Spinal cord (tissue), 10 donors: ENCODE measurements at places on chromosomes 6 and 20.
A peak's percentile ranks its signal among the peaks of the same experiment; 100 is the strongest.

DNA sequence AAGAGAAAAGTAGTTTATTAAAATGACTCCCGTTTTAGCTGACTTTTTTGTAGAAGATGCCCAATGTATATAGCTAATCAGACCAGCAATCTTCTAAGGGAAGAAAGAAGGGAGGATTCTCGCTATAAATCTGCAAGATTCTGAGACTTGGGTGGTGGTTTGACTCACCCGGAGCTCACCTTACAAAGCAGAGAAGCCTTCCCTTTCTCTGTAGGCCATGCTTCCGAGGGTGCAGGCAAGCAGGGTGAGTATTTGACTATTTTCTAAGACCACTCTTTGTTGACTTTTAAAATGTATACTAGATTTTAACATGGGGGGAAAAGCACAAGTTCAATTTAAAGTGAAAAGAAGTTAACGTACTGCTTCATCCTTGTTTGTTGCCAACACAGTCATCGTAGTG lies 2.7 kb downstream of the OLIG3 start:
- no peak for DNase-seq
- H3K27ac ChIP-seq, result no peak overlapping the region
- peaks cover 99% of the 10 kb centered on the region for H3K27me3 ChIP-seq
- H3K4me3 ChIP-seq, result no peak overlapping the region
- H3K36me3 ChIP-seq, result no peaks in the 10 kb centered on the region

DNA sequence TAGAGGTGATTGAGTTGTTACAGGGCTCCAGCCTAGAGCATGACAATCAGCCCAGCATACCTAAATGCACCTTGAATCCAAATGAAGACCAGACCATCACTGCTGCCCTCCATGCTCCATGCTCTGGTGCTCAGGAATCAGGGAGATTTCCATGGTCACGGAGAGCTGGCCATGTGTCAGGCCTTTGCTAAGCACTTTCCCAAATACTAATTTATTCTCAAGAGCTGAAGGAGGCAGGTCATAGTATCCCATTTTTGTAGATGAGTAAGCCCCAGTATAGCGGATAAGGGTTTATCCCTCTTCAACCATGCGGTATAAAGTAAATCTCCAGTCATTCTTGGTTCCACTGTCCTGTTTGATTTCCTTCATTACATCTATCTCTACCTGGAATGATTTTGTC lies 240.8 kb downstream of the TFAP2A start:
- no peak overlapping the region for H3K27ac ChIP-seq
- H3K4me1 ChIP-seq, result no peaks in the 10 kb centered on the region
- no peaks in the 10 kb centered on the region for H3K36me3 ChIP-seq
- no peak overlapping the region for H3K4me3 ChIP-seq
- no peaks in the 10 kb centered on the region for H3K27me3 ChIP-seq

DNA sequence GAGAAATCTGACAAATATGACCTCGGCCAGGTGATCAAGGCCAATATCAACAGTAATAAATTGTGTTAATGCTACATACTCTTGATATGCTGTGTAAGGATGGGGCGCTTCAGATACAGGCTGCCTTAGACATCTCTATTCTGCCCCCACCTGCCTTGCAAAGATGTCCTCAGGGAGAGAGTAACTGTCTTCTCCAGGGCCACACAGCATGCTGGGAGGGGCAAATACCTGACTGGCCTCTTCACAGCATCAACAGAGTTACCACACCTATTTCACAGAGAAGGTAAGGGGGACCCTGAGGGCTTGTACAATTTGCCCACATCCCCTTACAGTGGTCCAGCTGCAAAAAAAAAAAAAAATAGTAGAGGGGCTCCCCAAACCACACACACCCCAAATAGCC lies 17.2 kb upstream of the KIAA1755 start:
- peaks cover 16% of the 10 kb centered on the region for H3K4me1 ChIP-seq
- no peaks in the 10 kb centered on the region for H3K36me3 ChIP-seq
- peak overlapping the region; percentile 55 for H3K27ac ChIP-seq
- H3K27me3 ChIP-seq, result no peaks in the 10 kb centered on the region
- no peak for DNase-seq

- DNase-seq, result no peak
- H3K27me3 ChIP-seq, result peaks cover 35% of the 10 kb centered on the region
- no peak overlapping the region for H3K4me3 ChIP-seq
- no peaks in the 10 kb centered on the region for H3K36me3 ChIP-seq
Observed at GRCh38 chr6:31305703-31306219, 33.9 kb upstream of the HLA-C start.

GRCh38 chr20:62977613-62978560 lies 25.4 kb downstream of the SLC17A9 start:
- peaks cover 72% of the 10 kb centered on the region for H3K27me3 ChIP-seq
- no peaks in the 10 kb centered on the region for H3K36me3 ChIP-seq
- H3K27ac ChIP-seq, result no peak overlapping the region
- DNase-seq, result no peak

DNA sequence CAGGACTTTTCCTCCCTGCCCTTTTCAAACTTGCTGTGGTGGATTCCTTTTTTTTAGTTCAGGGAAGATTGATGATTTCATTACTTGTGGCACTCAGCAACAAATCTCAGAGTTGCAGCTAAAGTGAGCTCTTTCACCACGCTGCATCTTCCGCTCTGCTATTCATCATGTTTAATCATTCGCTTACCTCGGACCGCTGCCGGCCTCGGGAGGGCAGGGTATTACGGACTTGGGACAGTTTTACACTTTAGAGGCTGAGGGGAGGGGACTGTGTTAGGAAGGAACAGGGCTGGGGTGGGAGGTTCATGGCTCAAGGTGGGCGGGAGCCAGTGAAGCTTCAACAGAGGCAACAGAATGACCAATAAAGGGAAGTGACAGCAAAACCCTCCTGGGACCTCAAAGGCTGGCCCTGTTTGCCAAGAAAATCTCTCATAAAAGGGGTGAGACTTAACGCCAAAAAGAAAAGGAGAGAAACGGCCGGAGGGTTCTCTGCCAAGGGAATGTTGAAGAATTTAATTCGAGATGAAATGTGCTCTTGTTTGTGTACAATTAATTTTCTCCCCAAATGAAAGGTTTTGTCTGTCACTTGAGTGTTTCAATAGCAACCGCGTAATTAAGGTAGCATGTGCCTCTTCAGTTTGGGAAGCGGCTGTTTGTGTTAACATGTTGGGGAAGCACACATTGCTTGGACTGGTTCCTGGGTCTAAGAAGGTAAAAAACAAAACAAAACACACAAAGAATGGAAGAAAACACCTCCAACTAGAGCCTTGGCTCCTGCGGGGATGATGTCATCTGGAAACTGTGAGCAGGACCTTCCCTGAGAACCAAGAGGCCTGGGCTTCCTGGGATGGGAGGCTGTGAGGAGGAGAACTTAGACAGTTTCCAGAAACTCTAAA lies 72.5 kb upstream of the SULF2 start:
- peaks cover 19% of the 10 kb centered on the region for H3K4me1 ChIP-seq
- no peak for DNase-seq
- H3K4me3 ChIP-seq, result no peak overlapping the region
- no peaks in the 10 kb centered on the region for H3K36me3 ChIP-seq

DNA sequence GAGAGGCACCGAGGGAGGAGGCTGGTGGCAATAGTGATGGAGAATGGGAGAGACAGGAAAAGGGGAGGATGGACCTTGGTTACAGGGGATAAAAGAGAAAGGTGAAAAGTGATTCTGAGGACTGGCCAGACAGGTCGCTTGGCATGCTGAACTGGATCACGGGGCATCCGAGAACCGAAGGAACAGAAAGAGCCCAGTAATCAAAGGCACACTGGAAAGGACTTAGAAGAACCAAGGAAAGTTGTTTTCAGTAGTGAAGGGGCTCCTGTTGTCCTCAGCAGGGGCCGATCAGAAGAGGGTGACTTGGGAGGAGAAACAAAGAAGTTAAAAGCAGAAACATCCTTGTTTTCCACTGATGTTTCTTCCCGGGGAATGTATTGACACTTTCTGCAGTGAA lies 18.9 kb downstream of the SYTL3 start:
- no peaks in the 10 kb centered on the region for H3K27me3 ChIP-seq
- no peak overlapping the region for H3K4me3 ChIP-seq
- H3K4me1 ChIP-seq, result no peaks in the 10 kb centered on the region
- no peak for DNase-seq
- no peak overlapping the region for H3K27ac ChIP-seq
- peaks cover 3% of the 10 kb centered on the region for H3K36me3 ChIP-seq

- no peak within 1 kb of the TSS for H3K27ac ChIP-seq
- no peaks in the 10 kb centered on the region for H3K4me1 ChIP-seq
- no peaks in the 10 kb centered on the region for H3K36me3 ChIP-seq
- no peak for DNase-seq
Observed at GRCh38 chr6:25930532-25931410, at the start of gene SLC17A2. TSS of gene SLC17A2 (minus strand) at chr6:25930691. CDS start at chr6:25925796, 4,895 bp downstream.

DNA sequence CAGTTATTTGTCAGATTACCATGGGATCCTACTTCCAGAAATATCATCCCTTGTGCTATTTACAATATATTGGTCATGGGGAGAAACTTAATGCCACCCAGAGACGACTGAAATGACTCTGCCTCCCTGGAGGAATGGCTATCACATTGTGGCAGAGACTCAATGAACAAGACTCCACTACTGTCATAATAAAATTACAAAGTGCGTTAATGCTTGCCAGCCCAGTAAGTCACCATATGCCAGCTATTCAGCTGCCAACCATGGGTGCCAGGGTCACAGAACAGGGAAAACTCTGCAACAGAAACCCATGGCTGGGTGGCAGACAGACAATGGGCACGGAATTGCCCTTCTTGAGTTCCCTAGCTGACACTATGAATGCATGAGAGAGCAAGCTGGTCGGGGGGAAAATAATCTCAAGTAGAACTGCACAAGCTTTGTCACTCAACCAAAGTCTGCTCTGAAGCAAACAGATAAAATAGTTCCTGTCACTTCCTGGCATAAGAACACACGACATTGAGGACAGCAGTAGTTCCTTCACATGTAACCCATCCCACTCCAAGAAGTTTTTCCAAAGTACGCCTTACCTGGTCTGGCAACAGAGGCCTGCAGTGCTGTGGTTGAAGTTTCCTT lies 32.1 kb downstream of the TP53INP2 start:
- peaks cover 41% of the 10 kb centered on the region for H3K36me3 ChIP-seq
- peak; percentile 69 for DNase-seq
- no peaks in the 10 kb centered on the region for H3K27me3 ChIP-seq
- H3K4me3 ChIP-seq, result no peak overlapping the region
- no peak overlapping the region for H3K27ac ChIP-seq
- no peaks in the 10 kb centered on the region for H3K4me1 ChIP-seq

GRCh38 chr6:79964607-79965081 lies 17.3 kb upstream of the ELOVL4 start:
- no peak for DNase-seq
- H3K27ac ChIP-seq, result no peak overlapping the region
- no peaks in the 10 kb centered on the region for H3K4me1 ChIP-seq

GRCh38 chr6:36627801-36628246 lies 33.7 kb downstream of the SRSF3 start:
- no peaks in the 10 kb centered on the region for H3K27me3 ChIP-seq
- H3K36me3 ChIP-seq, result no peaks in the 10 kb centered on the region
- H3K4me1 ChIP-seq, result peaks cover 27% of the 10 kb centered on the region
- DNase-seq, result no peak
- no peak overlapping the region for H3K27ac ChIP-seq
- no peak overlapping the region for H3K4me3 ChIP-seq

GRCh38 chr20:22773344-22773743 lies 189.0 kb upstream of the FOXA2 start:
- H3K27me3 ChIP-seq, result no peaks in the 10 kb centered on the region
- no peak for DNase-seq
- H3K36me3 ChIP-seq, result no peaks in the 10 kb centered on the region
- no peak overlapping the region for H3K4me3 ChIP-seq

DNA sequence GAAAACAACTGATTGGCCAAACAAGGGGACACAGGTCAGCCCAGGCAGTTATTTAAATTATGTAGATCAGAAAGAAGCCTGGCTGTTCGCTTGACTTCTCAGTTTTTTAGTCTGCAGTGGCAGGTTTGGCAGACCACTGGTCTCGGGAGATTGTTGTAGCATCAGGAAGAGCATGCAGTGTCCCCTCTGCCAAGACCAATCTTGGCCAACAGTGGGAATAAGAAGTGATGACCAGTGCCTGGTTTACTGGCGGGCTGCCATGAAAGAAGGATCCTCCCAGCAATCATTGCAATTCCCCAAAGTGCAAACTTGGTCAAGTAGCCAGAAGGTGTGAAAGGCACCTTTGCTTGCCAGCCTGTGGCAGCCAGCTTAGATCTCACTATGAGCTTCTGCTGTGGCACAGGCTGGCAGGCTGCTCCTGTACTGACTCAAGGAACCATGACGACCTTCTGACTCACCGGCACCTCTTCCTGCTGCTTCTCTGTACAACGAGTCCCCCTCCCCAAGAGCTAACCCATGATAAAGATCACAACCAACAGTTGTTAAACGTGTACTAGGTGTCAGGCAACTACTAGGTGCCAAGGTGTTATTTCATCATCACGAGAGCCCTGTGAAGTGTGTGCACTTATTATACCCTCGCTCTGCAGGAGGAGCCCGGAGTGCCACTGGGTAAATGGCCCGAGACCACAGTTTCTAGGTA lies 76.8 kb upstream of the DUSP22 start:
- H3K4me1 ChIP-seq, result peaks cover 16% of the 10 kb centered on the region
- peak; percentile 21 for DNase-seq

DNA sequence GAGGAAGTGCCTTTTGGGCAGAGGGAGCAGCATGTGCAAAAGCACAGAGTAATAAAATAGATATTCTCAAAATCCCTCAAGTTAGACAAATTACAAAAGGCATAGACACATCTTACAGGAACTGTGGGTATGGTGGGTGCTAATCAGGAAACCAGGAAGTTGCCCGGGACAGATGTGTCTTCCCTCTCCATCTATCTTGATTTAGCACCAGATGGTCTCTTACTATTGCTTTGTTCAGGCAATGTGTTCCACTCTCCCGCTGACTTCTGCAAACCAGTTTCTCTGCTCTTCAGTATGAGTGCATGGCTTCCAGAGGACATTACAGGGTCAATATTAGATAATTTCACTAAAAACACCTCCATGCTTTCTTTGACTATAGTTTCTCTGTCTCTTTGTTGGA lies 13.2 kb downstream of the CITED2 start:
- no peak for DNase-seq
- H3K27me3 ChIP-seq, result no peaks in the 10 kb centered on the region
- H3K36me3 ChIP-seq, result no peaks in the 10 kb centered on the region
- H3K27ac ChIP-seq, result no peak overlapping the region

GRCh38 chr20:4521170-4521968 lies 200.3 kb upstream of the PRND start:
- H3K4me1 ChIP-seq, result no peaks in the 10 kb centered on the region
- no peak for DNase-seq
- no peaks in the 10 kb centered on the region for H3K27me3 ChIP-seq
- H3K4me3 ChIP-seq, result no peak overlapping the region
- H3K27ac ChIP-seq, result no peak overlapping the region

DNA sequence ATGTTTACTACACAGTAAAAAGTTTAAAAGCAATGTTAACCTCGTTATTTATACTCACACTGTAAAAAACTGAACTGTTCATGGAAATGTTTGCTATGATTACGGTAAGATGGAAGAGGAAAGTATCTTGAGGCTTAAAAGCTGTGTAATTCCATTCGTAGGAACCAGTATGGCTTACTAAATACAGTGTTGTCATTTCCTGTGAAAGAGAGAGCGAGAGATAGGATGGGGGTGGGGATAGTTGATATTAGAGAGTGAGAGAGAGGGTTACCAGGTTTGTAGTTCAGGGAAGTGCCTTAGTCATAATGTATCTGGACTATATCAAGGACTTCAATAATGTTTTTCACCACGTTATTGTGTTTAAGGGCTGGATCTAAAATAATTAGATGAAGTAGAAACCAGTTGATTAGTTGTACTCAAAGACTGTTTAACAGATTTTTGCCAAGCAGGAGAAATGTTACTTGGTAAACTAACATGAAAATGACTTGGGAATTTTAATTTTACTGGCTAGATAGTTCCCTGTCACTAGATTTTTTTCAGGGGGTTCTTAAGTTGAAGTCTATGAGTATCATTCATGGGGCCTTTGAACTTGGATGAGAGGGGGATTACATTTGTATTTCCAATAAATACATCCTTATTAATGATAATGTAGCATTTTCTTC lies 30.4 kb downstream of the AFDN start:
- DNase-seq, result no peak
- peaks cover 7% of the 10 kb centered on the region for H3K4me1 ChIP-seq
- no peaks in the 10 kb centered on the region for H3K27me3 ChIP-seq
- no peaks in the 10 kb centered on the region for H3K36me3 ChIP-seq
- no peak overlapping the region for H3K4me3 ChIP-seq
